NCI-H2171 (cell line): ENCODE measurements at places on chromosomes 4 and X.

DNA sequence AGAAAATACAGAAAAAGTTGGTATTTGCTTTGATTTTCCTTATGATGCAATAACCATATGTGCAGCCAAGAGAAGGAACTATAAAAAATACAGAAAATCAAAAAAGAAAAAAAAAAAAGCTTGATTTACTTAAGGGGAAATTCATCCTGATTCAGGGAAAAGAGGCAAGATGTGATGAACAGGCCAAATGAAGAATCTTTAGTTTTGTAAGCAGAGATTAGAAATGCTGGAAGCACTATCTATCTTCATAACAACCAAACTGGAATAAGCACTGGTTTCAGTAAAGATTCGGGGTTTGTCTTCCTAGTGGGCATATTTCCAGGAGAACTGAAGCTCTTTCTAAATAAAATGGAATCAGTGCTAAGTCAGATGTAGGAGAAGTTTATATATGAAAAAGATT, 82.9 kb upstream of the KCNIP4 start:
- no peak for DNase-seq

DNA sequence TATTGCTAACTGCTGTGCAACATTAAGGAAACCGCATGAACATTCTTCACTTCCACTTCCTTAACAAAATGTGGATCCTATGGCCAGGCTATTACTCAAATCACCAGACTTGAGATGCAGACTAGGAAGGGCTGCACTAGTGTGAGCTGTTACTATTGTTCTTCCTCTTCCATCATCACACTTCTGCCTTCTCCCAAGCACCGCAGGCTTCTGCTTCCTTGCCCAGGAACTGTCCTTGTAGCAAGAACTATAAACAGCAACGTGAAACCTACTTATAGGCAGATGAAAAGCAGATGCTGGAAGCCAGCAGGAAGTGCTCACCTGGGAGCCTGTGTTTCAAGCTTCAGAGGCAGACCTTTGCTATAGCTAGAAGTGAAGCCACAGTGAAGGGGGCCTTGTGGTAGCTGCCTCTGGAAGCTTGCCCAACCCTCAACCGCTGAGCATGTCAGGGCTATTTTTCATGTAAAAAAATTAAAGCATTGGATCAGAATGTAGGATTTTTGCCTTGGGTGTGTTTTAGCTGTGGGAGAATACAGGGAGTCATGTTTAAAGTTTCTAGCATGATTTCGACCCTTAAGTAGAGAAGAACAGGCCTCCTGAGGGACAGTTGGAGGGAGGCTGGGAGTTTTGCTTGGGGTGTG, 43.9 kb downstream of the CLNK start:
- DNase-seq: no peak

- DNase-seq: no peak
Observed at GRCh38 chr4:186724864-186725468, 1.3 kb upstream of the FAT1 start.

DNA sequence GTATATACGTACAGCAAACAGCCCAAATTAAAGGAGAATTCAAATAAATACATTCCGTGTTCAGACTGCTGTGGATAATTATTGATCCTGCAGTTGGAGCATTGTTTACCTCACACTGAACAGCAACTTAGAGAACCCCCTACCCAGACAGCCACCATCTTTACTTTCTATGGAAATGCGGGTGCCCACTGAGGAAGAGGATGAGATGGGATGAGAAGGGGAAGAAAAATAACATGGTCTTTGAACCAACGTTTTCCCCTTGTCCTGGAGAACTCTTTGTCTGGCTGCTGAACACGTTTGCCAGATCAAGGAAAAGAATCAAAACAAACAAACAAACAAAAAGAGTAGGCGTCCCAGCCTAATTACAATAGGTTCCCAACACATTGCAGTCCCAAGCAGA, 1.5 kb downstream of the TSPAN5 start:
- DNase-seq: no peak

DNA sequence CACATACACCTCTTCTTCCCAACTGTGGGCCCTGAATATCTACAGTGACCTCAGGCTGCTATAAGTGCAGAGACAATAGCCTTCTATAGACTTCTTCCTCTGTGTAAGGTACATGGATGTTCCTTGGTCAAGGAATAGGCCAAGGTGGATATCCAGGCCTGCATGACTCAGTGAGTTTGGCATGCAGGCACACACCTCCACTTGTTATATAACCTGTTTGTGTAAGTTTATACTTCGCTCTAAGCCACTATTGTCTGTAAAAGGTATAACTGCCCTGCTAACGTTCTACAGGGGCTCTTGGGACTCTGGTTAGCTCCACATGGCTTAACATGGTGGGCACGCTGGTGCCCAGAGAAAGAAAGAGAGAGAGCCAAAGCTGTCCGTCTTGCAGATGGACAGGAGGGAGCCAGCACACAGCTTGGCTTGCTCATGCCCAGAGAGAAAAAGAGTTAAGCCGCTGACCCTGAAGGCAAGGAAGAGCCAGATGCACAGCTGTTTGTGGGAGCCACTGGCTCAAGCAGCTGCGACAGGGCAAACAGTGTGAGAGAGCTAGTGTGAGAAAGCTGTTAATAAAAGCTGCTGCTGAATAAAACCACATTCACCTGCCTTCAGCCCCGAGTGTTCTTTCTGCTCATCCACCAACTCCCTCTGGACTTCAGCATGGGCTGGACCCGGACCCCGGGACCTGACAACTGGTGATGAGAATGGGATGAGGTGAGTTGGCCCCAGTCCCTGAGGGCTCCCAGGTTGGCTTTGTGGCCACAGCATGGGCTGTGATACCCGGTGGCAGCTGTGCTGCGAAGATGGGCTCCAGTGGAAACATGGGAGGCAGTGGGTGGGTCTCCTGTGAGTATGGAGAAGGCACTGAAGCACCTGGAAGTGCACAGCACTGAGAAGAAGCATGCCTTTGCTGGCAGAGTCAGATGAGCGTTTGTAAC, 44.5 kb upstream of the ZBTB33 start:
- no peak for DNase-seq

- no peak for DNase-seq
Observed at GRCh38 chr4:86472377-86473019, 112.6 kb upstream of the MAPK10 start.

DNA sequence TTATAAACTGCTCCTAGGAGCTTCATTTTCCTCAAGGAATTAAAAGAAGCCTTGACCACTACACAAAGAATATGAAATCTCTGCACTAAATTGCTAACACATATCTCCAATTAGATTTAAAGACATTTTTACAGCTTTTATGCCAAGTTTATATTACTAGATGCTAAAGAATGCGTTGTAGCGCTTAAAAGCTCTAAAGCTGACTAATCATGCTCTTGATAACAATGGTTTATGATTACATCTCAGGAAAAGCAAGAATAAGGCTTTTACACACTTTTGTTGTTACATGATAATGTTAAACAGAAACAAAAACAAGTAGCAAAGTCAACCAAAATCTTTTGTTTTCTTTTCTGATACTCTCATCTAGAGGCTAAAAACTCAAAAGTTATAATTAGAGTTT, 44.7 kb downstream of the SLC10A7 start:
- DNase-seq: no peak

DNA sequence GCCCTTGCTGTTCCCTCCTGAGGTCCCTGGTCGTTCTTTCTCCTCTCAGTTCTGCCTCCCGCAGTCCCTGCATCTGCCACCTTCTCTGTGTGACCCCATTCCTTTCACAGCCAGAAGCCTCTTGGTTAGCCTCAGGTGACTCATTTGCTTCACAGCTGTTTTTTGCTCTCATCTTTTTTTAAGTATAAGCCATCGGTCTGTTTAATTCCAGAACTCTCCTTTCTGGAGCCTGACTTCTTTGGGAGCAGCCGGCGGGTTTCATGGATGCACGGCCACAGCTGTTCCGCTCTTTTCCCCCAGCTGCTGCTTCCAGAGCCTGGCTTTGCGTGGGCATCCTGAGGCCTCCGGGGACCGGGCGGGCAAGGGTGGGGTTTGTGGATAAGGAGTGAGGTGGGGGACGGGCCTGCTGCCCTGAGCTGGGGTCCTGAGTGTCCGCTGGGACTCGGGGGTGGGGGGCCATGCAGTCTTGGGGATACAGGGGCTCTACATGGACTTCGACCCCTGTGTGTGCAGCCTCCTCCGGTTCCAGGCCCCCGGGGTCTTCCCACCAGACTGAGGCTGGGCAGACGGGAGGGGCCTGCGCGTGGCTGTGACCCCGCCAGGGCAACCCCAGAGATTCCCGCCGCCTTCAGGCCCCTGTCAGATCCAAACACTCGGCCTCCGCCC, 46.7 kb downstream of the PCGF3 start:
- DNase-seq: peak; percentile 17

DNA sequence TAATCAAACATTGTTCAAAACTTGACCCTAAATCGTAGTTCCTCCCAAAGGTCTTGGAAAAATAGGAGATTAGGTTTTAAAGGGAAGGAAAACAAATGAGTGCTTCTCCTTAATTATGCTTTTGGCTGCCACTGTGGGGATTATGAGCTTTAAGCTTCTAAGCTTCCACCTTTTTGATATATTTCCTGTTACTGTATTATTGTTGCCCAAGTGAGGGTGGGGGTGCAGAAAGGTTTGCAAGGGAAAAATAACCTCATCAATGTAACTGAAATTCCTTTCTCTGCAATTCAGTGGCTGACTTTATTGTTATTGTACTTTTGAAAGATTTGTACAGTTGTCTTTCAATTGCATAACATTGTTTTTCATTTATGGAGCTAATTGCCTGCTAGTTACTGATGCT, 285.1 kb downstream of the FRMPD4 start:
- DNase-seq: no peak

GRCh38 chr4:48127231-48127630, 6.8 kb downstream of the TXK start:
- no peak for DNase-seq

DNA sequence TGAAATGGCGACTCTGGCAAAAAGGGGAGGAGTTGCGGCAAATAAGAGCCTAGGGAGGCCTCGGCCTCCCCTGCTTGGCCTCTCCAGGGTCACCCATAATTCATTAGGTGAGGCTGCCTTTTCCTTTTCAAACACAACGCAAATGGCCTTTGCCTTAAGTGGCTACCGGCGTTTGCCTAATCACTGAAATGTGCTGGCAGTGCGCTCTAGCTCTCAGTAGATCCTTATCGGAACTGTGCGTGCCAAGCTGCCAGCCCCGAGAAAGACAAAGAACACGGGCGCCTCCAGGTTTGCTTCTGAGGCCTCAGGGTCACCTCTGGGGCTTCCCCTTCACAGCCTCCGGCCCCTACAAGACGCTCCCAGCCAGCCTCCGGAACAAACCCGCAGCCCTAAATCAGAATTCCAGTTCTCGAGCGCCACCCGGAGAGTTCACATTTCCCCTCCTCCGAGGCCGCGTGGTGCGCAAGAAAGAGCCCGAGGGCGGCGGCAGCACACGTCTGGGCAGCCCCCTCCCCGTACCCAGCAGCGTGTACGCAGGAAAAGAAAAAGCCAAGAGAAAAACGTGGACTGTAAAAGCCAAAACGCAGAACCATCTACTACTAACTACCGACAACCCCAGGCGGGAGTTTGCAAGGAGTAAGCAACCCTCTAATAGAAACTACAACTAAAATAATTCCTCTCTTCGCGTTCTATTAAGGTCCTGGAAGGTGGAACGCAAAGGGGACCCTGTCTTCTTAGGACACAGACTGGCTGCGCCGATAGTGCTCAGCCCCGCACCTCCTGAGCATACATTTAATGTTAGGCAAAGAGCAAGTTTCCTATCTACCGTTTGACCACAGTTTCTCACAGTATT, 76.5 kb upstream of the BCOR start:
- DNase-seq: no peak

- DNase-seq: no peak
Observed at GRCh38 chr4:16225167-16225862, 956 bp downstream of the TAPT1 start.

DNA sequence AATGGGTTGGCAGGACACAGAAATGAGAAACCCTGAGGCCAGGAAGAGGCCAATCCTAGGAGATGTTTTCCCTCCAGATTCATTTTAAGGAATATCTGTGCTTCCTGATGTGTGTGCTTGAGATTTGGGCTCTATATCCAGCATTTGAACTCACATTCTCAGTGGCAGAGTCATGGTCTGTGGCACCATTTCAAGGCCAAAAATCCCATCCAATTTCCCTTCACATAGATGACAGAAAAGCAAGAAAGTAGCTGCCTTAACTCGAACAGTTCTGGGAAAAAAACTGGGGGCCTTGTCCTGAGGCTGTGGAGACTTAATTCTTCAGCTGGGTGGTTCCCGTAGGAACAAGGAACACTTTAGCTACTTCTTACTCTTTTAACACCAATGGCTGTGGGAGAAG, 27.4 kb downstream of the TAF7L start:
- no peak for DNase-seq

DNA sequence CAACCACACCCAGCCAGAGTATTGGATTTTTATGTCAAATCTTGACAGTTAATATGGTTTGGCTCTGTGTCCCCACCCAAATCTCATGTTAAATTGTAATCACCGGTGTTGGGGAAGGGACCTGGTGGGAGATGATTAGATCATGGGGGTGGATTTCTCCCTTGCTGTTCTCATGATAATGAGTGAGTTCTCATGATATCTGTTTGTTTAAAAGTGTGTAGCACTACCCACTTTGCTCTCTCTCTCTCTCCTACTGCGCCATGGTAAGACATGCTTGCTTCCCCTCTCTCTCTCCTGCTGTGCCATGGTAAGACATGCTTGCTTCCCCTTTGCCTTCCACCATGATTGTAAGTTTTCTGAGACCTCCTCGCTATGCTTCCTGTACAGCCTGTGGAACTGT, 86.9 kb upstream of the COX18 start:
- no peak for DNase-seq

DNA sequence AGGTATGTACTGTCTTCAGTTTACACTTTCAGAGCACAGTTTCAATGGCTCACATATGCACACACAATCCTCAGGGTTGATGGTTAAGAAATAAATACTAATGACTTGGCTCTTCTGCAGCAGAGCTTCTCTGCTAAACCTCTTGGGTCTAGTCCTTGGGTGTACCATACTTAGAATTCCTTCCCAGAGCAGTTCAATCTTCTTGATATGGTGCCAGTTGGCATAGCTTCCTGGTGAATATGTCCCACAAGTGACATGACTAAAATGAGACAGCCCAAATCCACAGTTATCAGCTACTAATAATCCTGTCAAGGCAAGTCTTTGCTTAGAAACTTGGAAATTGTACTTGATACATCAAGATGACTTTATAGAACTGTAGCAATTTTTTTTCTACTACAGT, 654.4 kb downstream of the IQCM start:
- no peak for DNase-seq

- no peak for DNase-seq
Observed at GRCh38 chr4:82901183-82901718, 716 bp downstream of the THAP9 start.

DNA sequence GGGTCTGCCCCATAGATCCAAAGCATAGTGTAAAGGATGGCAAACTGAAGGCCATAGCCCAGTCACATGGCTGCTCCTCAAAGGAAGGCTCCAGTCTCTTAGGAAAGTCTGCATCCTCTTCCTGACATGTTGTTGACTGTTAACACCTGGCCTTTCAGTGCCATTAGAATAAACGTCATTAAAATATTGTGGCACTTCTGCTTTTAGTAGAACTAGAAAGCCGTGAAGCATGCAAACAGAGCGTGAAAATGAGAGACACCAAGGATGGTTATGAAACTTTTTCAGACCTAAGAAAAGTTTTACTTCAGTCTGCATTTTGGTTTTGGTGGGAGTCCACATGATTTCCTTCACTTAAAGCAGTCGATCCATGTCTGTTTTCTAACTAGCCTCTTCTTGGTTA, 41.1 kb upstream of the AFF2 start:
- DNase-seq: no peak
